Nephron progenitor cell (in vitro differentiated cells): ENCODE measurements at places on chromosomes 2 and 18.

GRCh38 chr2:45232818-45233217 is 223.6 kb upstream of the SIX2 start:
- peaks cover 8% of the 10 kb centered on the region for H3K36me3 ChIP-seq
- DNase-seq = no peak
- H3K4me1 ChIP-seq = peaks cover 18% of the 10 kb centered on the region
- H3K27ac ChIP-seq = no peak overlapping the region
- peaks cover 9% of the 10 kb centered on the region for H3K27me3 ChIP-seq

GRCh38 chr2:197442857-197443256 is 8.0 kb upstream of the SF3B1 start:
- H3K4me3 ChIP-seq = no peak overlapping the region
- H3K4me1 ChIP-seq = peaks cover 8% of the 10 kb centered on the region
- H3K36me3 ChIP-seq = no peaks in the 10 kb centered on the region

GRCh38 chr2:6864923-6865345 is 773 bp downstream of the CMPK2 start:
- peaks cover 5% of the 10 kb centered on the region for H3K36me3 ChIP-seq
- H3K27ac ChIP-seq = no peak overlapping the region
- peak overlapping the region; percentile 68 for H3K4me3 ChIP-seq
- DNase-seq = no peak
- peaks cover 13% of the 10 kb centered on the region for H3K4me1 ChIP-seq
- H3K27me3 ChIP-seq = peaks cover 67% of the 10 kb centered on the region

- DNase-seq = peak; percentile 56
- peaks cover 44% of the 10 kb centered on the region for H3K36me3 ChIP-seq
- peaks cover 45% of the 10 kb centered on the region for H3K4me1 ChIP-seq
- H3K27me3 ChIP-seq = peaks cover 8% of the 10 kb centered on the region
These were observed 41.4 kb upstream of the AKAIN1 start for GRCh38 chr18:5238371-5238976.

GRCh38 chr2:137173463-137173862 is 408.1 kb downstream of the THSD7B start:
- no peak overlapping the region for H3K4me3 ChIP-seq
- peaks cover 12% of the 10 kb centered on the region for H3K4me1 ChIP-seq
- no peak for DNase-seq
- H3K36me3 ChIP-seq = no peaks in the 10 kb centered on the region
- no peak overlapping the region for H3K27ac ChIP-seq
- H3K27me3 ChIP-seq = no peaks in the 10 kb centered on the region

- no peak overlapping the region for H3K27ac ChIP-seq
- H3K4me3 ChIP-seq = no peak overlapping the region
- no peak for DNase-seq
- H3K4me1 ChIP-seq = peaks cover 19% of the 10 kb centered on the region
These were observed 7.7 kb upstream of the RHOB start for GRCh38 chr2:20439193-20439475.

DNA sequence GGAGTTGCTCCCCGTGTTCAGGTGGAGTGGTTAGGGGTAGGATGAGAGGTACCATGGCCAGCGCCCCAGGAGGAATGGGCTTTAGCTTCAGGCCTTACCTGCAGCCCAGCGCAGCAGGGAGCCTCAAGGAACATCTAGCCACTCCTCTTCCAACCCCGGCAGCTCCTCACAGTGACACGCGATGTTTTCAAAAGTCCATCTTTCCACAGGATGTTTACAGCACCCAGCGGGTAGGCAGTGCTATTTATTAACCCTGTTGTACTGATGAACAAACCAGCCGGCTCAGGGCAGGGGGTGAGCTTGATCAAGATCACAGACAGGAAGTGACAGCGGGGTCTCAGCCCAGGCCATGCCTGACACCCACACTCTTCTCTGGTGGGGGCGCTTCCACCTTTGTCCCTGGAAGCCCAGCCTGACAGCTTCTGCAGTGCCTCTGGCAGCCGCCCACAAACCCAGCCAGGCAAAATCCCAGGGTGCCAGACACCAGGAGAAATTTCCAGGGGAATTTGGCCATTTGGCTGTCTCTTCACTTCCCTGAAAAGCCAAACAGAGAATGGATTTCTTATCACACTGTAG is 18.4 kb upstream of the PRLH start:
- H3K4me1 ChIP-seq = peaks cover 24% of the 10 kb centered on the region
- no peaks in the 10 kb centered on the region for H3K36me3 ChIP-seq
- no peak for DNase-seq
- H3K4me3 ChIP-seq = no peak overlapping the region
- H3K27ac ChIP-seq = no peak overlapping the region
- peaks cover 14% of the 10 kb centered on the region for H3K27me3 ChIP-seq

- no peak for DNase-seq
- peaks cover 38% of the 10 kb centered on the region for H3K4me1 ChIP-seq
- H3K36me3 ChIP-seq = peaks cover 21% of the 10 kb centered on the region
- no peaks in the 10 kb centered on the region for H3K27me3 ChIP-seq
These were observed 23.8 kb downstream of the FHL2 start for GRCh38 chr2:105375001-105375561.

- no peak overlapping the region for H3K4me3 ChIP-seq
- peaks cover 4% of the 10 kb centered on the region for H3K27me3 ChIP-seq
- DNase-seq = no peak
- peak overlapping the region; percentile 60 for H3K27ac ChIP-seq
- peaks cover 17% of the 10 kb centered on the region for H3K36me3 ChIP-seq
These were observed 12.2 kb downstream of the RAB31 start for GRCh38 chr18:9720327-9720726.

DNA sequence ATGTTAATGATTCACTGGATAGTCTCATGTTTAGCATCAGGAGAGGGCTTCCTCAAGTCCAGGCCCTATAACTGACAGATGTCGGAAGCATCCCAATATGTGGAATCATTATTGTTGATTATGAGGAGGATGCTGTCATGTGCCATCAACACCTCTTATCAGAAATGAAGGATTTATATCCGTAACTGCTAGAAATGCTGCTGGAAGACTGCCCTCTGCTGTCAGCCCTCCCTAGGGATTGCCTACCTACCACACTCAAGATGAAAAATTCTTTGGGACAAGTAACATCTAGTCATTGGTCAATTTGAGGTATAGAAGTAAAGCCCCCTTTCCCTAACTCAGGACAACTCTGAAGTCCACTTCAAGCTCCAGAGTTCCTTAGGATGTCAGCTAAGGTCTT is 1166.5 kb upstream of the NXPH2 start:
- no peaks in the 10 kb centered on the region for H3K36me3 ChIP-seq
- DNase-seq = no peak
- no peaks in the 10 kb centered on the region for H3K4me1 ChIP-seq
- no peaks in the 10 kb centered on the region for H3K27me3 ChIP-seq

GRCh38 chr2:3265981-3266924 is 111.4 kb downstream of the EIPR1 start:
- H3K36me3 ChIP-seq = no peaks in the 10 kb centered on the region
- H3K27ac ChIP-seq = no peak overlapping the region
- no peaks in the 10 kb centered on the region for H3K27me3 ChIP-seq
- no peak overlapping the region for H3K4me3 ChIP-seq
- peaks cover 10% of the 10 kb centered on the region for H3K4me1 ChIP-seq

DNA sequence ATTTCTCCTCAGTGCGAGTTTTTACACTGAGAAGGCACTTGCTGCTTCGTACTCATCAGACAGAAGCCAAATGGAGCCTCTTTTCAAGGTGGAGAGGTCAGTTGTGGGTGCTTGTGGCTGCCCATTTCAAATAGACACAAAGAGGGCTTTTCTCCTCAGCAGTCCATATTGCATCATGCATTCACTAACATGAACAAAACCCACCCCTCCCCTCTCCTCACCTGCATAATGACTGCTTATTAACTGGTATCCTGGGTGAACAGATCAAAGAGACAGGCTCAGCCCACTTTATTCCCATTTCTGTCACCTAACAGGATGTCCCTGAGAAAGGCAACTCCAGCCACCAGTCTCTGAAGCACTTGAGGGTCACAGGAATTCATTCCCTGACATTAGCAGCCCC is 28.9 kb downstream of the KLF7 start:
- H3K4me1 ChIP-seq = peaks cover 95% of the 10 kb centered on the region
- peaks cover 13% of the 10 kb centered on the region for H3K36me3 ChIP-seq
- H3K4me3 ChIP-seq = no peak overlapping the region
- peak overlapping the region; percentile 80 for H3K27ac ChIP-seq

- DNase-seq = peak; percentile 22
- peaks cover 32% of the 10 kb centered on the region for H3K36me3 ChIP-seq
- peak overlapping the region; percentile 98 for H3K4me3 ChIP-seq
- H3K27ac ChIP-seq = peak overlapping the region; percentile 36
These were observed 2.1 kb downstream of the HK2 start for GRCh38 chr2:74835831-74836674.

DNA sequence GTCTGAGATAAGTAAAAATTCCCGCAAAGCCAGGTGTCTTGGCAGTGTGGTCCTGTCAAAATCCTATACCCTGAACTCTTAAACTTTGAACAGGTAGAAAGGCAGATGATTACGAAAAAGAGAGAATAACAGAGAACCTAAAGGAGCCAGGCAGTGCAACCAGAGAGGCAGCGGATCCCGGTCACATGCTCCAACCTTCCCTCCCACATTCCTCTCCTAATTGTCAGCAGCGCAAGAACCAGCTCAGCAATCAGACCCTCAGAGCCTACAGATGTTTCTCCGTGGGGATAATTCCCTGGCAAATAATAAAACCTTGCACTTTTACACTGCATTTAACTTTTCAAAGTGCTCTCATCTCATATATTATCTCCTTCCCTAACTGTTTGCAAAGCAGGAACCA is 124.8 kb downstream of the EPHA4 start:
- no peaks in the 10 kb centered on the region for H3K27me3 ChIP-seq
- H3K27ac ChIP-seq = peak overlapping the region; percentile 44
- DNase-seq = no peak
- no peak overlapping the region for H3K4me3 ChIP-seq
- H3K4me1 ChIP-seq = peaks cover 59% of the 10 kb centered on the region
- H3K36me3 ChIP-seq = peaks cover 83% of the 10 kb centered on the region

- H3K36me3 ChIP-seq = peaks cover 15% of the 10 kb centered on the region
- H3K27ac ChIP-seq = peak overlapping the region; percentile 81
- H3K4me3 ChIP-seq = no peak overlapping the region
- H3K4me1 ChIP-seq = no peaks in the 10 kb centered on the region
- H3K27me3 ChIP-seq = no peaks in the 10 kb centered on the region
These were observed 186.0 kb downstream of the DIS3L2 start for GRCh38 chr2:232147440-232148077.

- no peak overlapping the region for H3K4me3 ChIP-seq
- no peaks in the 10 kb centered on the region for H3K27me3 ChIP-seq
- DNase-seq = no peak
- H3K4me1 ChIP-seq = peaks cover 5% of the 10 kb centered on the region
- H3K36me3 ChIP-seq = peaks cover 74% of the 10 kb centered on the region
These were observed 61.8 kb downstream of the CAB39 start for GRCh38 chr2:230774348-230774951.

- H3K27me3 ChIP-seq = no peaks in the 10 kb centered on the region
- DNase-seq = no peak
- no peak overlapping the region for H3K27ac ChIP-seq
These were observed 613.7 kb upstream of the ACVR2A start for GRCh38 chr2:147231081-147231480.

- no peak overlapping the region for H3K27ac ChIP-seq
- peaks cover 7% of the 10 kb centered on the region for H3K27me3 ChIP-seq
- peaks cover 9% of the 10 kb centered on the region for H3K36me3 ChIP-seq
- peaks cover 12% of the 10 kb centered on the region for H3K4me1 ChIP-seq
- H3K4me3 ChIP-seq = peak overlapping the region; percentile 28
These were observed 187.3 kb downstream of the VAPA start for GRCh38 chr18:10100941-10101701.

- no peak for DNase-seq
- H3K4me1 ChIP-seq = peaks cover 6% of the 10 kb centered on the region
- peaks cover 27% of the 10 kb centered on the region for H3K27me3 ChIP-seq
- H3K27ac ChIP-seq = no peak overlapping the region
These were observed 20.4 kb downstream of the TTC32 start for GRCh38 chr2:19881221-19881907.

DNA sequence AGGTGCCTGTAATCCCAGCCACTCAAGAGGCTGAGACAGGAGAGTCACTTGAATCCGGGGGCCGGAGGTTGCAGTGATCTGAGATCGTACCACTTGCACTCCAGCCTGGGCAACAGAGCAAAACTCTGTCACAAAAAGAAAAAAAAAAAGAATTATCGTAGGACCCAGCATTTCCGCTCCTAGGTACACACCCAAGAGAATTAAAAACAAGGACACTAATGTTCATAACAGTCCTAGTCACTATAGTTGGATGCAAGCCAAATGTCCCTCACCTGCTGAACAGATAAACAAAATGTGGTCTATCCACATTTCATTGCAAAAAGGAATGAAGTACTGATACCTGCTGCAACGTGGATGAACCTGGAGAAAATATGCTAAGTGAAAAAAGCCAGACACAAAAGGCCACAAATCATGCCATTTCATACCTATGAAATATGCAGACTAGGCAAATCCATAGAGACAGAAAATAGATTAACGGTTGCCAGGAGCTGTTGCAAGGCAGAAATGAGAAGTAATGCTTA is 21.2 kb downstream of the ADRA2B start:
- peaks cover 45% of the 10 kb centered on the region for H3K4me1 ChIP-seq
- no peak overlapping the region for H3K4me3 ChIP-seq
- no peak for DNase-seq
- no peak overlapping the region for H3K27ac ChIP-seq

GRCh38 chr2:185998562-185999070 is 260.0 kb downstream of the FSIP2 start:
- H3K27me3 ChIP-seq = no peaks in the 10 kb centered on the region
- H3K27ac ChIP-seq = no peak overlapping the region
- DNase-seq = no peak
- no peaks in the 10 kb centered on the region for H3K36me3 ChIP-seq
- H3K4me3 ChIP-seq = no peak overlapping the region

DNA sequence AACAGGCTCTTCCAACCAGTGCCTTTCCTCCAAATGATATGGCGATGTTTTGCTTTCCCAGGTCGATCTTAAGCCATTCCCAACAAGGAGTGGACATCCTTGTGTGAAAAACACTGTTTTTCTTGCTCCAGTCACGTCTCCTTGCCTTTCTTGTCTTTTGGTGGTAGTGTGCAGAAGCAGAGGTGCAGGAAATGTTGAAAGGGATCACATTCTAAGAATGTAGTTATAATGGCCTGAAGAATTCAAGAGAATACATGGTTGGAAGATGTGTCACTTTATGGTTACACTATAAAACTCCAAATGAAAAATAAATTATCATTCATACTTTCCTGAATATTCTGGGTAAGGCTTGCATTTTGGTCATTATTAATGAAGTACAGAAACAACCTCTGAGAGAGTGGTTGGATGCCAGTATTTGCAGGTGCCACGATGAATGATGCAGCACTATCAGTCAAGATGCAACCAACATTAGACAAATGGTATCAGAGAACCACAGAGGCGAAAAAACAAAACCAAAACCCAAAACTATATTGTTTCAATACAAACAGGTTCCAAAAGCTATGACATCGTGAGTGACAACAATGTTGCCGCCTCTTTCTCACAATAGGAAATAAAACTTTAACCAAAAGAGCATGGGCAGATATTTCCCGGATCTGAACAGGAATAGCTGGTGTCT is 27.5 kb upstream of the POLE4 start:
- H3K4me3 ChIP-seq = no peak overlapping the region
- H3K27me3 ChIP-seq = peaks cover 8% of the 10 kb centered on the region
- H3K4me1 ChIP-seq = no peaks in the 10 kb centered on the region
- no peak overlapping the region for H3K27ac ChIP-seq
- DNase-seq = no peak

- H3K27me3 ChIP-seq = peaks cover 8% of the 10 kb centered on the region
- peaks cover 27% of the 10 kb centered on the region for H3K4me1 ChIP-seq
- H3K27ac ChIP-seq = no peak overlapping the region
- DNase-seq = no peak
These were observed 67.0 kb downstream of the LBH start for GRCh38 chr2:30298302-30298701.
